Activated CD4-positive, alpha-beta T cell treated with anti-CD3 and anti-CD28 coated beads, Interleukin-2, amount 50 U/mL, for 4 hours (primary cell): ENCODE measurements at places on chromosomes 11 and 22.

DNA sequence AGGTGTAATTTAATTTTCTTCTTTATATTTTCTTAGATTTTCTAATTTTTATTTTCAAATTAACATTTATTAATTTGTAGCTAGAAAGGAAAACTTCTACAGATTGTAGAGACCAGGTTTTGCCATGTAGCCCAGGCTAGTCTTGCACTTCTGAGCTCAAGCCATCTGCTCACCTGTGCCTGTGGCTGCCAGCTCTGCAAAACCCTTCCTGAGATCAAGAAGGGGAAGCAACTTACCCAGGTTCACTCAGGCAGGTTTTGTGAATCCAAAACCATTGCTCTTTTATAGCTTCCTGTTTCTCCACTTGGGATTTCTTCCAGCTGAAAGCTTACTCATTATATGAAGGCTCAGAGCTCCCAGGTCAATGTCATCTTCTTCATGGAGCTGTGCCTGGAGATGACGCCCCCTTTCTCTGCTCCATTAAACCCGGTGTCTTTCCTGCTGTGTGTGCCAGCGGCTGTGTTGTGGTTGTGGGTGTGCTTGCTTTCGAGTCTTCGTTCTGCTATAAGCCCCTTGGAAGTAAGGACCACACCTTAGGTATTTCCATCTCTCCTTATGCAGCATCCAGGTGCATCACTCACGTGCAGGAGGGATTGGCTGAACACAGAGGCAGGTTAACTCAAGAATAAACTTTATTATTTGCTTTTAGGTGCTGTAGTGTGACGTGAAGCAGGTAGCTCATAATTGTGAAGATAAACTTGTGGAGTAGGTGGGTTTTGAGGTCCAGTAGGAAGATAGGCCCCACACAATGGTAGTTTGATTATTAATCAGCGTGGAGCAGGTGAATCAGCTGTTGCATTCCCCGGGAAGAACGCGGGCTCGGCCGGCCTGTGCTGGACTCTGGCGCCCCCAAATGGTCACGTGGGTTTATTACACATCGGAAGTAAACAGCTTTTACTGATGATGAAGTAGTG lies 42.2 kb upstream of the INCENP start:
- DNase-seq = peak; percentile 83

DNA sequence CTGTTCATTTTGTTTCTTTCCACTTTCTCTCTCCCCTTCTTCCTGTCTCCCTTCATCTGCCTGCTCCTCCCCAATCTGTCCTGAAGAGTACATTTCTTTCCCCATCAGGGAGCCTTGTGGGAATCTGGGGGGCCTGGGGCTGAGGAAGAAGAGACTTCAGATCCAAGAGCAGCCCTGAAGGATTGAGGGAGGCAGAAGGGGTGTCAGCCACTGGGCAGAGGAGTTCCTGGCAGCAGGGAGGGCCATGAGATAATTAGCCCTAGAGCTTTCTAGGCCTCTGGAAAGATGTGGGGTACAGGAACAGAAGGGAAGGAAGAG lies 24.4 kb upstream of the OAF start:
- no peak for DNase-seq

GRCh38 chr11:122673701-122674100 lies 18.2 kb downstream of the UBASH3B start:
- no peak for DNase-seq

- DNase-seq = no peak
These were observed 758 bp downstream of the LDLRAD3 start for GRCh38 chr11:35944503-35945136.

GRCh38 chr22:25690798-25691197 lies 51.2 kb upstream of the MYO18B start:
- no peak for DNase-seq

- no peak for DNase-seq
These were observed 13.1 kb downstream of the MLC1 start for GRCh38 chr22:50072167-50072555.

- no peak for DNase-seq
These were observed 24.0 kb downstream of the MIAT start for GRCh38 chr22:26681395-26681821.

GRCh38 chr11:19467904-19468303 lies 227.2 kb upstream of the E2F8 start:
- DNase-seq = no peak

GRCh38 chr22:32531931-32532819 lies 57.6 kb downstream of the FBXO7 start:
- DNase-seq = no peak

GRCh38 chr11:58330861-58331260 lies 28.0 kb downstream of the OR5B17 start:
- no peak for DNase-seq

DNA sequence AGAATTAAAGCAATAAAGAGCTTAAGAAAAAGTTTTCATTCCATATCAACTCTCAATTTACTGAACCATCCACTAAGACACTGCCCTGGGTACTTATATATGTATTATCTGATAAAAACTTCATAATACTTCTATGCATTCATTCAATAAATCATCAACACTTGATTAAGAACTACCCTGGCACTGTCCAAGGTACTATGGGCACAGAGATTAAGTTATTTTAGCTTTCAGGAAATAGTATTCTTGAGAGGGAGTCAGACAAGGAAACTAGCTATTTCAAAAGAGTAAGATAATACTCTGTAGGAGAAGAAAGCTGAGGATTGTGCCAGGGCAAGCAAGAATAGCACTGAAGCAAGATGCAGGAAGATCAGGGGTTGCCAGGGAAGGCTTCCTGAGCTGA lies 640.8 kb downstream of the FAM181B start:
- DNase-seq = no peak

DNA sequence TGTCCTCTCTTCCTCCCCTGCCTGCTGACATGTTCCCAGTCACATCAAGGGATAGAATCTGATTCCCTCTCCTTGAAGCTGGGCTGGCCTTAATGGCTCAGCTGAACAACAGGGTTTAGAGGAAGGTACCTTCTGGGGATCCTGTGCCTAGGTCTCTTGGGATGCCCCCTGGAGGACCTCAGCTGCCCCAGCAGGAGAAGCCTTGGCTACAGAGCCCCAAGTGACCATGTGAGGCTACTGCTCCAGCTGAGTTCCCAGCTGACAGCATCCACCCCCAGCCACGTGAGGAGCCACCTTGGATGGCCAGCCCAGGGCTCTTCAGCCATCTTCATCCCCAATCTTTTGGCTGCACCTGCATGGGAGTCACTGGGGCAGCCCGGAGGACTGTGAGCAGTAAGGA lies 1499.3 kb downstream of the TBC1D22A start:
- no peak for DNase-seq

GRCh38 chr11:69949327-69949726 lies 128.8 kb upstream of the ANO1 start:
- no peak for DNase-seq

DNA sequence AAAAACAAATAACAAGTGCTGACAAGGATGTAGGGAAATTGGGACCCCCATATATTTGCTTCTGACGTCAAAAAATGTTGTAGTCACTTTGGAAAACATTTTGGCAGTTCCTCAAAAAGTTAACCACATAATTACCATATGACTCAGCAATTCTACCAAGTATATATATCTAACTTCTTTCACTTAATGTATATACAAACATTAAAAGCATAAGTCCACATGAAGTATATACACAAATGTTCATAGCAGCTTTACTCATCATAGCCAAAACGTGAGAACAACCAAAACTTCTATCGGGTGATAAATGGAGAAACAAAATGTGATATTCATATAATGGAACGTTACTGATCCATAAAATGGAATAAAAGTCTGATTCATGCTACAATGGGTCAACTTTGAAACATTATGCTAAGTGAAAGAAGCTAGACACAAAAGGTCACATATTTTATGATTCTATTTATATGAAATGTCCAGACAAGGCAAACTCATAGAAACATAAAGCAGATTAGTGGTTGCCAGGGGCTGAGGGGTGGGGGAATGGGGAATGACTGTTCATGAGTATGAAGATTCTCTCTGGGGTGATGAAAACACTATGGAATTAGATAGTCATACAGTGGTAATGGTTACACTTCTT lies 48.7 kb upstream of the TEAD1 start:
- DNase-seq = no peak

DNA sequence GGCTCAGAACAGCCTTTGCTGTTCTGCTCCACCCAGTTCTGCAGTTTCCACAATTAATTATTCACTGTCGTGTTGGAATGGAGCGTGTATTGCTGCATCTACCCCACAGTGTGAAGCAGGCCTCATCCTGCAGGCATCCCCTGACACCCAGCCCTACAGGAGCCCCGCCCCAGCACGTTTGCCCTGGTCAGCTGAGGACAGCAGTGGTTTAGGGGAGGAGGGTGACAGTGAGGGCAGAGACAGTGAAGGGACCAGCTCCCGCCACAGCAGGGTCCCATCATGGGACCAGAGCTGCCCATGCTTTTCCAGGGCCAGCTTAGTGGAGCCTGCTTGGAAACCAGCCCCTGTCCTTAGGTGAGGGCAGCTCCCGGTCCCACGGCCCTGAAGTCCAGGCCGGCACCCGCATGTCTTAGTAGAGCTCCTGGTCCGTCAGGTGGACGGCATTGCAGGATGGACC lies 273.0 kb downstream of the TBC1D22A start:
- no peak for DNase-seq
